Brain (organoid and tissue), 16 donors: ENCODE measurements at places on chromosomes 3 and 15. TPM values are rescaled to one million over a fixed set of nuclear protein-coding genes. Genes with fewer than 3 reads are reported as not detected.

The ZNF660 gene
- polyA plus RNA-seq = 2.7 TPM

The C15orf40 gene
- polyA plus RNA-seq = 18.9 TPM

The SLC15A2 gene
- 2.9 TPM for polyA plus RNA-seq

The SLC6A20 gene
- 1.5 TPM for polyA plus RNA-seq

The IGDCC3 gene
- polyA plus RNA-seq = 0.63 TPM

The PTX3 gene
- polyA plus RNA-seq = 0.81 TPM

The LRRC2 gene
- 0.27 TPM for polyA plus RNA-seq

The CCDC54 gene
- not detected for polyA plus RNA-seq

The AGBL1 gene
- polyA plus RNA-seq = not detected

The SYNPR gene
- 8.1 TPM for polyA plus RNA-seq

The STXBP5L gene
- 5.1 TPM for polyA plus RNA-seq

The WDR53 gene
- 9.8 TPM for polyA plus RNA-seq

The SMCO1 gene
- not detected for polyA plus RNA-seq

The CAPN3 gene
- 76.9 TPM for polyA plus RNA-seq

The GOLGA6L4 gene
- polyA plus RNA-seq = not detected
